ENCODE measurements at places on chromosomes 11 and 22.

- no peak for DNase-seq
Measured at GRCh38 chr11:105857728-105858127, 164.3 kb downstream of the MSANTD4 start.

- DNase-seq, result no peak
Measured at GRCh38 chr11:43923406-43924111, 18.9 kb upstream of the C11orf96 start.

DNA sequence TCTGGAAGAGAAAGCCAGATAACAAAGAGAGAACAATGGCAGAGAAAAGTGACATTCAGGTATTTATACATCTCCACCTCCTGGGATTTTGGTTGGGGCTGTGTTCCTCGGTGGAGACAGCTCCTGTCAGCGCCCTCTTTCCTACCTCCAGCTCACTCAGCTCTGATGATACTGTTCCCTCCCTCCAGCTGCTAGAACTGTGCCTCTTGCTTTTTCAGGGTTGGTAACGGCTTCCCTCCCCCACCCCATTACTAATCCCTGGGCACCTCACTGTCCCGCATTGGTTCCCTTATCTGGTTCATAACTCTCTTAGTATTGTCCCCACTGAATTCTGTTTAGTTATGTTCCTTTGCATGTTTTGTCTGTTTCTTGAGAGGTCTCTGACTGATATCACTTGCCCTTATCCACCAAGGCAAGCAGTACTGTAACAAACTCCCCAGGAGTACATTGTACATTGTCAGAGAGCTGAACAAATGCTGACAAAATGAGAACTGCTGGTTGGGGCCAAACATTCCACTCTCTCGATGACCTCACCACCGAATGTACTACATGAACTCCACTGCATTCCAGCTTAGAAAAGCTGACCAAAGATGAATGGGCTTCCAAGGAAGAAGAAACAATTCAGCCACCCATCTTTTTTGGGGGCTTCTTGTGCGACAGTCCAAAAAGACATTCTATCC lies 5.7 kb upstream of the FBXO3 start:
- no peak for DNase-seq

- no peak for DNase-seq
Measured at GRCh38 chr11:47967577-47968525, 12.5 kb upstream of the PTPRJ start.

DNA sequence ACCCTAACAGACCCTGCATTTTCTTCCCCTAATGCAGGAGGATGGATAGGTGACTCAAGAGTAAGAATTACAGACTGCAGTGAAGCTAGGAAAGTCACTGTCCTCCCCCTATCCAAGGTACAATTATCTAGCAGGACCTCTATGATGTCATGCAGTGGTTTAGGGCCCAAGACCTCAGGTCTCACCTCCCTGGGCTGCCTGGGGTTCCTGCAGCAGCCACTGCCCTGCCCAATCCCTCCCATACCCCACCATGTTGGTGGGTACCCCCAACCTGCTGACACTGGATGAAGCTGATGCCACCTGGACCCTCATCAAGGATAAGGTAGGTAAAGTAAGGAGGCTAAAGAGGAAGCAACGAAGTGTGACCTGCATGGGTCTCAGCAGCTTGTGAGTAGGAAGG lies at the start of gene C11orf42:
TSS of gene C11orf42 (plus strand) at position 192 of the 400 bp plus-strand sequence. CDS start at position 251, 59 bp downstream.
- no peak for DNase-seq

- peak; percentile 79 for DNase-seq
Measured at GRCh38 chr11:18844753-18845367, 53.3 kb upstream of the PTPN5 start.

DNA sequence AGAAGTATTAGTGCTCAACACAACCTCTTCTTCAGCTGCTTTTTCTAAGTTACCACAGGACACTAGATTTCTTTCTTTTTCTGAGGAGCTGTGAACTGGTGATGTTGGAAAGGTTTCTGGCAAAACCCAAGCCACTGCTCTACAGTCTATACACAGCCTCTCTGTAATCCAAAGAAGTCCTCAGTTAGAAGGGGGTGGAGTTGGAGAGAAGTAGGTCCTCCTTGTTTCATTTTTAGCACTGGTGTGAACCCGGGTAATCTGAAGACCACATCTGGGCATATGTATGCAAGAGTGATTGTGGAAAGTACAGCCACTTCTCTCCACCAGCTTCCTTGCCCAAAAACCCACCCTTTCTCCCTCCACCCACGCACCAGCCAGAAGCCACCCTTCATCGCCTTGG lies 1168.1 kb downstream of the LRRC4C start:
- no peak for DNase-seq

GRCh38 chr11:33195462-33196173 lies 34.3 kb upstream of the CSTF3 start:
- DNase-seq, result peak; percentile 14

DNA sequence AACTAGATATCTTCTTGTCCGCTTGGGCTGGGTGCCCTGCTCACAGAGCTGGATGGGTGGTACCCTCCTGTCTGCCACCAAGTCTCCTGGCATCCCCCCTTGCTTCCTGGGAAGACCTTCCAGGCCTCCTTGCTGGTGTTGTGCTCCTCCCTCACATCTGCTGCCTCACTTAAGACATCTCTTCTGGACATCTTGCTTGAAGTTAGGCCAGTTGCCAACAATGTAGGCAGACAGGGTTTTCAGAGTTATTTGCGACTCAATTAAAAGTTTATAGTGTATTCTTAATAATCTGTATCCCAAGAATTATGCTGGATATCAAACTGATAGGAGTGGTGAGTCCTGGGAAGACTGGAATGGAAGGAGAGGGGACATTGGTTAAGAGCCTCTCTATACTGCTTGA lies 64.0 kb upstream of the TNRC6B start:
- DNase-seq, result no peak

DNA sequence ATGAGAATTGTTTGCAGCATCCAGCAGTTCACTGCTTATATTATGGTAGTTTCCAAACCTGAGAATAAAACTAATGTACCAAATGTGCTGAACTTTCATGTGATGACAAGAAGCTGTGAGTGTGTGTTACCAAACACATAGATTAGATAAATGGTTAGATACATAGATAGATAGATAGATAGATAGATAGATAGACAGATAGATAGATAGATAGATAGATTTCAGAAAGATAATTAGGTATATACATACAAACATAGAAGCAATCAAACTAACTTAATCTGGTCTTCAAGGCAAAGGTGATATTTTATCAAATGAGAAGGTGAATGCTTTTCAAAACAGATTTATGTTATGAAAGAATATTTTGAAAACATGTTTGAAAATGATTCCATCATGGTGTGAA lies 147.3 kb upstream of the C11orf58 start:
- DNase-seq, result no peak

GRCh38 chr11:48051217-48051830 lies 71.0 kb downstream of the PTPRJ start:
- DNase-seq, result no peak

- DNase-seq, result no peak
Measured at GRCh38 chr22:28054819-28055208, 135.8 kb upstream of the PITPNB start.

DNA sequence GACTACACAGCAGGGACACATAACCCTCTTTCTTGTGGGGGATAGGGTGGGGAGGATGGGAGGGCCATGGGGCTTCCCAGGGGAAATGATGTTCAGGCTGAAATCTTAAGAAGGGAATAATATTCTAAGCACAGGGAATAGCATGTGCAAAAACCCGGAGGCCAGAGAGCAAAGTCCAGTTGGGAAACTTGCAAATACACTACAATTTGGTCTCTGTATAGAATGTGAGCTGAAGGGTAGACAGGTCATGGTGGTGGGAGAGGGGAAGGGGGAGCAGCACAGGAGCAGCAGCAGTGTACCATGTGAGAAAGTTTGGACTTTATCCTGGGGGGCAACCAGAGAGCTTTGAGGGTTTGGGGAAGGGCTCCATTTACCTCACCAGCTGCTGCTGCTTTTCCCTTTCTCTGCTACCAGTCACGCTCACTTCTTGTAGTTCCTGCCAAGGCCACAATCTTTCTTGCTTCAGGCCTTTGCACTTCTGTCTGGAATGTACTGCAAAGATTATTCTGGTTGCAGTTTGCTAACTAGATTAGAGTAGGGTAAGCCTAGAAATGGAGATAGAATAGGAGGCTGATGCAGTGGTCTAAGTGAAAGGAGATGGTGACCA lies 43.0 kb downstream of the KREMEN1 start:
- DNase-seq, result no peak

DNA sequence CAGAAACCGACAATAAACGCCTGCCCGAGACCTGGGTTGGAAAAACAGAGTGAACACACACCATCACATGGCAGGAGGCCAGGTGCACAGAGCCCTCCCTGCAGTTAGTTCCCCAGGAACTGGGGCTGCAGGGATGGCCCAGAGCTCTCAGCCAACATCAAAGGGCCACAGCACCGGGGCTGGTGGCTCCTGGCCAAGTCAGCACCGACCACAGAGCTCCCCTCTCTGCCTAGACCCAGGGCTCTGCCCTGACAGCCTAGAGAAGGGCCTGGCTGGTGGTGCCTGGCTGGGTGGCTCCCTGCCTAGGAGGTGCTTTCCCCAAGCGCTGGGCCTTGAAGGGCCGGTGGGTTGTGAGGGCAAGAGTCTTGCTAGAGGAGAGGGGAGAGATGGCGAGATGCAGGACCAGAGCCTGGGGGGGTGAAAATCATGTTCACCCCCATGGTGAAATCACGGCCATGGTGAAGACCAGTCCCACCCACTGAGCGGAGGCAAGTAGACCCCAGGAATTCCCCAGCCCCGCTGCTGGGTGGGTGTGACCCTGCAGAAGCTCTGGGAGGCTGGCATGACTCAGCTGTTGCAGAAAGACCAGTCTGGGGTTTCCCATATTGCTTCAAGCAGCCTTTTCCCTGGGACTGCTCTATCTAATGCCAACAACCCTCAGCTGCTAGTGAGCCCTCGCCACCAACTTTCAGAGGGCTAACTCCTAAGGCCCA lies 7.2 kb upstream of the BID start:
- DNase-seq, result peak; percentile 21

DNA sequence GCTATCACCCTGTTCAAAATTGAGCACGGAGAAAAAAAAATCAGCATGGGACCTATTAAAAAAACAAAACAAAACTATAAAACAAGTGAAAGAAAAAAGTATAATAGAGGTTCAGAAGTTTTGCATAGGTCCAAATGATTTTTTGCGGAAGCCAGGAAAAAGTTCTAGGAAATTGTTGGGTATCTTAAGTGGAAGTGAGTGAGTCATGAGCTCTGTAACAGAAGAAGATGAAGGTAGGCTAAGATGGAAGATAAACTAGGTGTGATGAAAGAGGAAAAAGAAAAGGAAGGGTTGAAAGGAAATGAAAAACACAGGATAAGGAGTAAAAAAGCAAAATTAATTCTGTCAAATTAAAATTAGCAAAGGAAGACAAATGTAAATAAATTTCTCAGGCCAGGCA lies 27.8 kb downstream of the SDHD start:
- no peak for DNase-seq

DNA sequence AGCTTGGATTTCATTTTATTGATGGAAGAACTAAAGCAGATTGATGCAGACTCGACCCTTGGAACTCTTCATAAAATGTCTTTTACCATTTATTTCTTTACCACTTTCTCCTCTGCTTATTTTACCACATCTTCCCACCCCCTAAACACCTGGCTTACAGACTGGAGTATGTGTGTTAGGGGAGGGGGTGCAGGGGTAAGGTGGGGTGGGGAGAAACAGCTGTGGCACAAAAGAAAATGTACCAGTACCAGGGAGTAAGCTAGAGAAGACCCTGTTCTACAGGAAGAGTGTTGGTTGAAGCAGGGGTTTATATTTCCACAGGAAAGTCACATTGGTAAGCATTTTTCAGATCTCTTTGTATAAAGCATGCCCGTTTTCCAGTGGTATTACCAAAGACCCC lies 312.7 kb upstream of the MTNR1B start:
- no peak for DNase-seq

GRCh38 chr22:42764895-42765363 lies 44.3 kb upstream of the A4GALT start:
- no peak for DNase-seq

GRCh38 chr11:113415343-113415742 lies 27.8 kb downstream of the ANKK1 start:
- DNase-seq, result no peak

DNA sequence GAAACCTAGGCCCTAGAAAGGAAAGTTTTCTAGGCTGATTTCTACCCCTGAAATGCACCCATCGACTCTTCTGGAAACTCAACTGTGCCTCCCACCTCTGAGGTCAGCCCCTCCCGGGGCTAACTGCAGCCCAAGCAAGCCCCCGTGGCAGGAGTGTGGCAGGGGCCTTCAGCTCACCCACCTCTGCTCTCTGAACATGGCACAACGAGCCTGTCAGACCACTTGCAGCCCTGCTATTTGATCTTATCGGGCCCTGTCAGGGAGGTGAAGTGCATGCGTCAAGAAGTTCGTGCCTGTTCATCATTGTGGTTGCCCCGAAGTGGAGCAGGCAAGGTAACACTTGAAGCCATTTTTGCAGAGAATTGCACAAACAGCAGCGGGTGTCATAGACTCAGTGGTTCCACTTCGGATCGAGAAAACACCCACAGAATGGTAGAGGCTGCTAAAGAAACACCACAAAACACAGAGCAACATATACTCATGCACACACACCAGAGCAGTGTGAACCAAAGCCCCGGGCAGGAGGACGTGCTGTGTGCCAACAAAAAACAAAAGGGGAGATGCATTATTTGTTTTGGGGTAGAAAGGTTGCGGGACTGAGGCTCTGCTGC lies 262.7 kb downstream of the ETS1 start:
- DNase-seq, result no peak

DNA sequence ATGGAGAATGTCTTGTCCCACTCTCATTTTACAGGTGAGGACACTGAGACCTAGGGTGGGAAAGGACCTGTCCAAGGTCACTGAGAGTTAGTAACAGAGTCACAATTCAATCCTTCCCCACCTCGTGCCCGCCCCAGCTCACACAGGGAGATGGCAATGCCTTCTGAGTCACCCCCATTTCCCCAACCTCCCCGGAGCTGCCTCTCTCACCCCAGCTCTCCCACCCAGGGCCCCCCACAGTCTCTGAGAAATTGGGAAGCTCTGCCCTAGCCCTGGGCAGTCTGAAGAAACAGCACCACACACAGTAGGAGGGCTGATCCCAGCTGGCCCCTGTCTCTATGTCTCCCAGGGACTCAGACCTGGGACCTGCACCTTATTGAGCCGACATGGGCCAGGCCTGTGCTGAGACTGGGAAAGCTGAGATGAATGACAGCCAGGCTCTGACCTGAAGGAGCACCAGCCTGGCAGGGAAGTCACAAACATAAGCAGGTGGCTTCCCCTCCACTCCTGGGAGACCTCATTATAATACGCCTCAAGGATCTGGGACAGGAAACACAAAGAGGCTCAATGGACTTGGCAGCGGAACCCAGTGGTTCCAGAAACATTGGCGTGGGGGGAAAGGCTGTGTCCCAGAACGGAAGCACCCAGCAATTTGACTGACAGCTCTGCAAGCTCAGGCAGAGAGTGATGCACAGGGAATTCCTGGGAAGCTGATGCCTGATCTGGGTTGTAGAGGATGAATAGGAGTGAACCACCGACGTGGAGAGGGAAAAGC lies 51.0 kb downstream of the CD6 start:
- no peak for DNase-seq

- no peak for DNase-seq
Measured at GRCh38 chr22:39410264-39410663, 10.7 kb downstream of the TAB1 start.

DNA sequence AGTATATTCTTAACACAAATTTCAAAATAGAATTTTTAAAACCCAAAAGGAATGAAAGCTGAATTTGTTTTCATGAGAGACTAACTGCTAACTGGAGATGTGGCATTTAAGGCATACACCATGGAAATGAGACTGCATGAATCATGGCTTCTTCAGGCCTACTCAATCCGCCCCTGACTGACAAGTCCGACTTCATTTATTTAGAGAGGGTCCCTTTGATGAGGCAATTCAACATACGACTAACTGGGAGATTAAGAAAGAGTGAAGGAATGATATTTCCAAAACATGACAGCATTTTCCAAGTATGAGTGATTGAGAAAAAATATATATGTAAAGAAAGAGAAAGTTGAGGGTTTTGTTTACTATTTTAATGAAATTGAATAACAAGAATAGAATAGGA lies 720.1 kb downstream of the DLG2 start:
- DNase-seq, result no peak
